ENCODE measurements at places on chromosomes 4 and X.

DNA sequence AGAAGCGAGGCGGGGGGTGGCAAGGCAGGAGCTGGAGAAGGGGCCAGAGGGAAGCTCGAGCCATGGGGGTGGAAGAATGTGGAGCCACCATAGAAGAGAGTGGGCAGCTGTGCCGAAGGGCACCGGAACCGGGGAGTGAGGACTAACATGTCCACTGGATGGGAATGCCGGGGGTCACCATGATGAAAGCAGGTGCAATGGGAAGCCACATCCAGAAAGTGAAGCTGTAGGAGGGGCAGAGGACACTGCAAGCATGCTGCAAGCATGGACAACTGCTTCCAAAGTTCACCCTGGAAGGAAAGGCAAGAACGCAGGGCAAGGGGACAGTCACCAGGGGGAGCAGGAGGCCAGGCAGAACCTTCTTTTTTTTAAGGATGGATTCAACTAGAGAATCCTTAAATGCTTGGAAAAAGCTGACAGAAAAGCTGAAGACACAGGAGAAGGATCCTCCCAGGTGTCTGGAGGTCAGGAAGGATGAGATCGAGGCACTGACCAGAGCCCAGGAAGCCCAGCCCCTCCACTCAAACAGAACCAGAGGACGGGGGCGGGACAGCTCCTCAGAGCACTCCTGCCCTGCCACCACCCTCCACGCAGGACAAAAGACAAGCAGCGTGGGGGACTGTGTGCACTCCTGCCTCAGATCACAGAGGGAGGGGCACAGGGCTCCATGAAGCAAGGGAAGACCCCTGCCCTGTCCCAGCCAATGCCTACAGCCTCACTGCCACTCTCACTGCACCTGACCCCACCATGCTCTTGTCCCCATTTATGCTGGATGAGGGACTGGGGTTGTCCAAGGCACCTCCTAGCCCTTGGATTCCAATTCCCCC is 169.2 kb downstream of the AFAP1 start:
- DNase-seq, result peak; percentile 48

DNA sequence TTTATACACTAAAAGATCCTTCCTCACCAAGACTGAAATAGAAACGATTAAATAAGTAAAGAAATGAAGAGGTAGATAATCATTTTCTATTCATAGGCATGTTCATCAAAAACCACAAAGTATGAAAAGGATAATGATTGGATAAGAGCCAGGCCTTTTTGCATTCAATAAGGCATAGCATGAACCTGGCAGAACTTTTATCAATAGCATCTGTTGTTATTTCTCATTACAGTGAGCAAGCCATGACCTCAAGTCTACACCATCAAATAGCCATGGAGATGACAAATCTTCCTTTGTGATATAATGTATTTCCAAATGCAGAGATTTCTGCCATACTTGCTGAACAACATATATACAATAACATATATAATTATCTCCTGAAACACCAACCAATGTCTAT is 206.0 kb upstream of the SLC7A11 start:
- no peak for DNase-seq

DNA sequence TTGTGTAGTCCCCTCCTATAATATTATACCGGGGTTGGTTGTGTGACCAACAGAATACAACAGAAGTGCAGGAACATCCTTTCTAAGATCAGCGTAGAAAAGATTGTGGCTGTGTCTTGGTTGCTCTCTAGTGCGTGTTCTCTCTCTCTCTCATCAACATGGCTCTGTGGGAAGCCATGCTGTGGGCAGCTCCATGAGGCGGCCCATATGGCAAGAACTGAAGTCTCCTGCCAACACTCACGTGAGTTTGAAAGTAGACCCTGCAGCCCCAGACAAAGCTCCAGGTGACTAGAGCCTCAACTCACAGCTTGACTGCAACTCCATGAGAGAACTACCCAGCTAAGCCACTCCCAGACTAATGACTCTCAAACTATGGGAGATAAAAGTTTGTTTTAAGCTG is 118.7 kb downstream of the TSPAN5 start:
- DNase-seq, result no peak

DNA sequence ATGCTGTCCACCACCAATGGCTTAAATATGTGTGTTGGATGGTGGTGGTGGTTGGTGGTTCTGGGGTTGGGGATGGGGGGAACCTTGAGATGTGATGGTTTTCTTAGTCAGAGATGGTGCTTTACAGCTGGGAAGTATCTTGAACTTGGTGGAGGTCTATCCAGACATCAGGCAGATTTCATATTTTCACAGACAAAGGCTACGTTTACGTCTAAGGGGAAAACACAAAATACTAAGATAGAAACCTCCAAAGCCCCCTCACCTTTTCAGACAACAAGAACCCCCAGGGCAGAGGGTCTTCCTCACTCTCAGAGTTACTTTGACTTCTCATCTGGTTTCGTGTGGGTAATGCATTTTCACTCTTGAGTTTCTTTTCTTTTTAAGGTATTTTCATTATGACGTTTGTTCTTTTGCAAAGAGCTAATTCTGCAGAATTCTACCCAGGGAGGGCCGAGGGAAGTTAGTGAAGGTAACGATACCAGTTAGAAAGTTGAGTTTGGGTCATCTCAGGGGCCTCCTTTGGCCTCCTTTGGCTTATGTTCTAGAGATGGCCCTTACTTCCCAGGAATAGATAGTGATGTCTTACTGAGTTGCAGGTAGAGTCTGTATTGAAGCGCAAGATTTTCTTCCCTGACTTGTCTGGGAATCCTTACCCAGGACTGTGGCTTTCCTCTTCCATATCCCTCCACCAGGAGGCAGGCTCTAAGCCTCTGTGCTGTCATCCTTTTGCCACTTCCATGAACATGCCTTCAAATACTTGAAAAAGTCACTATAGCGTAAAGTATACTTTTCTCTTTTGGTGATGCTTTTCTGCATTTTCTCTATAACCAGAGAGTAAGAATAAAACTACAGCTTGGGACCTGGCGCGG is 31.9 kb downstream of the RHOH start:
- peak; percentile 56 for DNase-seq

DNA sequence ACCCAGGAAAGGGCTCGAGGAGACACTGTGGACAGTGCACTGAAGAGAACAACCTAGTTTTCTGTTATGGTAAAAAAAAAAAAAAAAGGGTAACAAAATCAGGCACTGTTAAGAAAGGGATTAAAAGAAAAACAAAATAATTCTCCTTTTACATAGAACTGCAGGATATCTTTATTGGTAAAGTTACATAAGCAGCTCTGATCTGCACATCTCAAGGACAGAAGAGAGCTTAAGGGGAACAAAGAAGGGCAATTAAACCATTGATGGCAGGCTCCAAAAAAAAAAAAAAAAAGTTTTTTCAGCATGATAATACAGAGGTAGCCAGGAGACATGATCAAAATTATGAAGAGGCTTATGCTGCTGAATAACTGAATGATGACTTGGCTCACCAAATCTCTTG is 85.0 kb downstream of the HDAC8 start:
- no peak for DNase-seq

- DNase-seq, result no peak
Observed at GRCh38 chr4:24073948-24074347, 184.1 kb upstream of the PPARGC1A start.

DNA sequence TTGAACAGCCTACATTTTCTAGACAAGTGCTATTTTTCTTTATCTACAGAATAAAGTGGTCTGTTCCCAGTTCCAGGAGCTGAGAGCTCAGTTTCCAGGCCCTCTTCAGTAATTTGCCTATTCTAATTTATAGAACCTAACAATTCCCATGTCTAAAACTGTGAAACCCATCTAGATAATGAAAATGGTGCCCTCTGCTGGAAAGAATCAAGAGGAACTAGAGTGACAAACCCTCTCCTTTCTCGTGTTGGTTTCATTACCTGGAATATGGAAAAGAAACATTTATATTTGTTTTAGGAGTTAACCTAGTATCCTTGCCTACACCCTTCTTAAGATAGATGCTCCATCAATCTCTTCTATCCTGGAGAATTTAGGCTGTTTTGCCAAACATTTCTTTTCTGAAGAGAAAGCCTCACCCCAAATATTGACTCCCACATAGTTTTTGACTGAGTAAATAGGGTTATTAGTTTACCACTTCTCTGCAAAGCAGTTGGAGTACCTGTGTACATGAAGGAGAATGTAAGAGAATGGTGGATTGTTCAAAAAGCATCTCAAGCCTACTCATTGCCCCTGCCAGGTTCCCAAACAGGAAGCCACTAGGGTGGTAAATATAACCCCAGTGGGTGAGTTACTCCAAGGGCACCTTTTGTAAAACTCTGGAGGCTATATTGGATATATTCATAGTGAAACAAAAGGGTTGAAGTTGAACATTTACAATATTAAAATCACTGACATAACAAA is 121.6 kb downstream of the RASL11B start:
- DNase-seq, result no peak

- no peak for DNase-seq
Observed at GRCh38 chrX:13265549-13266132, 54.2 kb downstream of the ATXN3L start.

DNA sequence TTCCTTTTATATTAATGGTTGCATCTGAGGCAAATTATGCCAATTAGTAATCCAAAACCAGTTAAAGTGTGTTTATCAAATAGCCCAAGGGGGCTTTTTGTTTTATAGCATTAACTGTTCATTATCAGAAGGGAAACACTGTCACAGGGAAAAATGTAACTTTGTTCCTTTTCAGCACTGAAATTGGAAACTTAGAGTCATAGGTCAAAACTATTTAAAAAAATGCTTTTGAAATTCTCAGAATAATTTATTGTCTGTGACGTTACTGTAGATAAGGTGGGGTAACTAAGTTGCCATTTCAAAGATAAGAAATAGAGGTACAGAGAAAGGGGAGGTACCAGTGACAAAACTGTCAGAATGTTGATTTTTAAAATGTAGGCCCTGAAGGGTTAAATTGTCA is 129.3 kb downstream of the AKAP4 start:
- no peak for DNase-seq

DNA sequence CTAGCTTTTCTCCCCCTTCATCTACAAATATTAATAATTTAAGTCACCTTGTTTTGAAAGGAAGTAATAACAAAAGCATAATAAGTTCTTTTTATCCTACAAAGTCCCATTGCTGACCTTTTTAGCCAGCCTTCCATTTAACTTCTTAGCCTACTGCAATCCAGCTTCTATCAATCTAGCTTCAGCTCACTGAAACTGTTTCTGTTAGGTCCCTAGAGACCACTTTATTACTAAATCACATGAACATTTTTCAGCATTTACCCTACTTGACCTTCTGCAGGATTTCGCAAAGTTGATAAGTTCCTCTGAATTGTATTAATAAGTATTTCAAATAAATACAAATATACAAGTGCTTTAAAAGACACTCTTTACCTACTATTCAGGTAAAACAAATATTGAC is 186.5 kb downstream of the ANTXR2 start:
- no peak for DNase-seq

- DNase-seq, result no peak
Observed at GRCh38 chr4:101290654-101291053, 56.7 kb downstream of the PPP3CA start.

- no peak for DNase-seq
Observed at GRCh38 chr4:876780-877179, 50.9 kb upstream of the CPLX1 start.

GRCh38 chr4:52824603-52825459 is 37.3 kb upstream of the RASL11B start:
- no peak for DNase-seq

DNA sequence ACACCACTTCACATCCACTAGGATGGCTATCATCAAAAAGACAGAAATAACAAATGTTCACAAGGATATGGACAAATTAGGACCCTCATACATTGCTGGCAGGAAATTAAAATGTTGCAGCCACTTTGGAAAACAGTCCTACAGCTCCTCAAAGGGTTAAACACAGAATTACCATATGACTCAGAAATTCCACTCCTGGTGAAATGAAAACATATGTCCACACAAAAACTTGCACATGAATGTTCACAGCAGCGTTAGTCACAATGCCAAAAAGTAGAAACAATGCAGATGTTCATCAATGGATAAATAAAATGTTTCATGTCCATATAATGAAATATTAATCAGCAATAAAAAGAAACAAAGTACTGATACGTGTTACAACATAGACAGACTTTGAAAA is 15.1 kb downstream of the S100G start:
- DNase-seq, result no peak

- DNase-seq, result no peak
Observed at GRCh38 chr4:172780566-172781081, 388.0 kb upstream of the GALNT7 start.

- DNase-seq, result no peak
Observed at GRCh38 chrX:41332005-41332404, 2.0 kb upstream of the DDX3X start.

DNA sequence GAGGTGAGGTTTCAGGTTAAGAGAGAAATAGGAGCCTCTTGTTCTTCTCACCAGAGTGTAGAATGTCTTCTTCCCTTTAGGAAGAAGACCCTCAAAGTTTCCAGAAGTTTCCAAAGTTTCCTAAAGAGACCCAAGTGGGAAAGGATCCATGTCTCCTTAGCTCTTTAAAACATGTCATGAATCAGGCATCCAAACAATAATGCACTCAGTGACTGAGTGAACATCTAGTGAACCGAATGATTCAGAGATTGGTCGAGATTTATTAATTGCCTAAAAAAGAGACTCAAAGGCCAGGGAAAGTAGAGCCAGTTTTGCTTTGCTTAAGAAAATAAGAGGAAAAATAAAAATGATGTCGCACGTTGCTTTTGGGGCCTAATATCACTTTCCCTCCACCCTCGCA is 29.4 kb downstream of the FGF5 start:
- DNase-seq, result no peak

GRCh38 chrX:74251006-74251930 is 52.7 kb upstream of the ZCCHC13 start:
- DNase-seq, result no peak

- no peak for DNase-seq
Observed at GRCh38 chrX:11380187-11380844, 87.1 kb downstream of the AMELX start.

- DNase-seq, result no peak
Observed at GRCh38 chr4:10135260-10135659, 18.7 kb upstream of the WDR1 start.

GRCh38 chr4:53637348-53637747 is 46.1 kb upstream of the LNX1 start:
- DNase-seq, result no peak

DNA sequence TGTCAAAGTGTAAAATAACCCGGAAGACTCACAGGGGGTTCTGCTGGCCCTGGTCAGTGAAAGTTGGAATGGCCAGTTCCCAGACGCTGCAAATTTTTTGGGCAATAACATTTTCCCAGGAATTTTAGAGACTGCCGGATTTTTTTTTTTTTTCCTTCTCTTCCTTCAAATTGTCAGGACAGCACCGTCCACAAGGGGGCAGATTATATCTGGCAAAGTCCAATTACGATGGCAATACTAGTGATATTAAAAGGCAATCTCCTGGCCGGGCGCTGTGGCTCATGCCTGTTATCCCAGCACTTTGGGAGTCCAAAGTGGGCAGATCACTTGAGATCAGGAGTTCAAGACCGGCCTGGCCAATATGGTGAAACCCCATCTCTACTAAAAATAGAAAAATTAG is 20.5 kb downstream of the SLC25A5 start:
- peak; percentile 34 for DNase-seq

DNA sequence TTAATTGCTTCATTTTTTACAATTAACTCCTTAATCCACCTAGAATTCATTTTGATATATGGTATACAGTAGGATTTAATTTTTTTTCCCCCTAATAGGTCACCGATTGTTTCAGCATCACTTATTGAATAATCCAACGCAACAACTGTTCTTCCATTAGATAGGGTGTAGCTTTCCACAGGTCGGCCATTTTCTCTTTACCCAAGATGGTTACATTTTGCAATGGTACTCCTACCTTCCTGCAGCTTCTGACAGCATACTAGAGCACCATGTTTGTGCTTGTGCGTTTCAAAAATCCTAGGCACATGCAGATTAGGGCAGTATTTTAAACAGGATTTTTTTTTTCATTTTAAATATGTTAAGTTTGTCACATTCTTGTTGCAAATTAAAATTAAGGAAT is 2.3 kb downstream of the LINC00632 start:
- no peak for DNase-seq
